ENCODE measurements at places on chromosomes 11 and 22. TPM values are rescaled to one million over a fixed set of nuclear protein-coding genes. Genes with fewer than 3 reads are reported as not detected.

The TRIM51 gene
- not detected for total RNA-seq

The MDK gene
- total RNA-seq = 4,339 TPM

The EHBP1L1 gene
- total RNA-seq = 14.9 TPM

The CPT1B gene
- 39.1 TPM for total RNA-seq

The MISFA gene
- total RNA-seq = 3.6 TPM

The CHADL gene
- total RNA-seq = 3.3 TPM

The JRKL gene
- 3.0 TPM for total RNA-seq

The OR4A16 gene
- not detected for total RNA-seq

The SLC29A2 gene
- total RNA-seq = 30.2 TPM

The DDX6 gene
- 113 TPM for total RNA-seq

The OR8G5 gene
- total RNA-seq = not detected

The FGF4 gene
- not detected for total RNA-seq

The TRPM5 gene
- 0.66 TPM for total RNA-seq
